ENCODE measurements at places on chromosomes 7 and 10. TPM values are rescaled to one million over a fixed set of nuclear protein-coding genes. Genes with fewer than 3 reads are reported as not detected.

- no peak for DNase-seq
Observed at GRCh38 chr7:158494162-158494586, 93.4 kb downstream of the PTPRN2 start.

DNA sequence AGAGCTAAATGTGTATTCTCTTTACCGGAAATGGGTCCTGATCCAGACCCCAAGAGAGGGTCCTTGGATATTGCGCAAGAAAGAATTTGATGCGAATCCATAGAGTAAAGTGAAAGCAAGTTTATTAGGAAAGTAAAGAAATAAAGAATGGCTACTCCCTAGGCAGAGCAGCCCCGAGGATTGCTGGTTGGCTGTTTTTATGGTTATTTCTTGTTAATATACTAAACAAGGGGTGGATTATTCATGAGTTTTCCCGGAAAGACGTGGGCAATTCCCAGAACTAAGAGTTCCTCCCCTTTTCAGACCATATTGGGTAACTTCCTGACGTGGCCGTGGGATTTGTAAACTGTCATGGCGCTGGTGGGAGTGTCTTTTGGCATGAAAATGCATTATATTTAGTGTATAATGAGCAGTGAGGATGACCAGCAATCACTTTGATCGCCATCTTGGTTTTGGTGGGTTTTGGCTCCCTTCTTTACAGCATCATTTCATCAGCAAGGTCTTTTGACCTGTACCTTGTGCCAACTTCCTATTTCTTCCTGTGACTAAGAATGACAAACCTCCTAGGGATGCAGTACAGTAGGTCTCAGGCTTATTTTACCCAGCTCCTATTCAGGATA is 60.4 kb downstream of the ARL4A start:
- DNase-seq = peak; percentile 34

DNA sequence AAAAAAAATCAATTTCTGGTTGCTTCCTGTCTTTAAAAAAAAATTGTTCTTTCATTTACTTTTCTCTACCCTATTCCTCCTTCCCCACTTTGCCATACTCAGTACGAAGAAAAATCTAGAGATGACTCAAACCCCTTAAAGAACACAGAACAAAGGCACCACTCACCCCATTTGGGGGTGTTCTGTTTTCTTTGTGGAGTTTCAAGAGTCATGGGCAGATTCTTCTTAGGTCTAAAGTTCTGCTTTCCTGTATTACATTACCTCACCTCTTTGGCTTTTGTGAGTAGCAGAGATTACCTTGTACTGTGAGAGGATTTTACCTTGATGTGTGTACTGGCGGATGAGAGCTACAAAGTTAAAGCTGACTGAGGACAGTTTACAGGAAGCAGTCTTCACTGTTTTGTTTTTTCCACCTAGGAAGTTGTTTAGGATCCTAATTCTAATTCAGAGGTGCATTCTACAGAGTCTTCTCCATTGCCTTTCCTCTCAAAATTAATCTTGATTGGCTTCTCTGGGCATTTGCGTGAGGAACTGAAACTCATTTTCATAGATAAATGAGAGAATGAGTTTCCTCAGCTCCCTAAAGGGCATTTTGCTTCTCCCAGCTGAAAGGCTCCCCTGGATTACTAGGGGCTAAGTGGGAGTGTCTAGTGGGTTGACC is 20.7 kb downstream of the AVL9 start:
- no peak for DNase-seq

DNA sequence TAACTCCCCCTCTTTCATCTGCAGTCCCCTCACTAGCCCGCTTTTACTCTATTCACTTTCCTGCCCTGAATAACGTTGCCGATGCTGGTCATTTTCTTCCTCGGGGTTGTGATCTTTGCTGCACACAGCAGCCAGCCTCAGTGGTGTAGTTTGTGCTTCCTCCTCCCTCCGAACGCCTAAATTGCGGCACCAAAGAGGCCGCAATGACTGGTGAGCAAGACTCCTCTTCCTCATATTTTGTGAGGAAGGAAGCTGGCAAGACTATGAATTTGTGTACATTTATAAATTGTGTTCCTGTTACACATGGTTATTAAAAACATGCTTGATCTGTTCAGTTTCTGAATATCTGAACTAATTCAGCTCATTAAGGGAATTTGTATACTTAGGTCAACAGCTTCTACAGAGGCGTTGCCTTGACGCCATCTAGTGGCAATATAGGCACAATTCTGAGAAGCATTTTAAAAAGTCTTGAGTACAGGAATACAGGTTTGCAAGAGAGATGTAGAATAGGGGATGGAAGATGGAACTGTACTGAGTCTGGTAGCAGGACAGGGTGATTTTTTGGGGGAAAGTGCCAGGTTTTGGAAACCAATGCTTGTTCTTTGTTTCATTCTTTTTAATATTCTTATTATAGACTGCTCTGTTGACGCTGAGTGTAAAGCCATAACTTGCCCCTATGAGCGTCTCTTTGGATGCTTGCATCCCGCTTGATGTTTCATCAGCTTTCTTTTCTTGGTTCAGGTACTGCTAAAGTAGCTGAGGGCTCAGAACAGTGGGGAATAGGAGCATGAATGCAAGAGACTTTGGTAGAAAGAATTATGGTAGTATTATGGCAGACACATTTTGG is 4.1 kb upstream of the TAS2R5 start:
- peak; percentile 71 for DNase-seq

DNA sequence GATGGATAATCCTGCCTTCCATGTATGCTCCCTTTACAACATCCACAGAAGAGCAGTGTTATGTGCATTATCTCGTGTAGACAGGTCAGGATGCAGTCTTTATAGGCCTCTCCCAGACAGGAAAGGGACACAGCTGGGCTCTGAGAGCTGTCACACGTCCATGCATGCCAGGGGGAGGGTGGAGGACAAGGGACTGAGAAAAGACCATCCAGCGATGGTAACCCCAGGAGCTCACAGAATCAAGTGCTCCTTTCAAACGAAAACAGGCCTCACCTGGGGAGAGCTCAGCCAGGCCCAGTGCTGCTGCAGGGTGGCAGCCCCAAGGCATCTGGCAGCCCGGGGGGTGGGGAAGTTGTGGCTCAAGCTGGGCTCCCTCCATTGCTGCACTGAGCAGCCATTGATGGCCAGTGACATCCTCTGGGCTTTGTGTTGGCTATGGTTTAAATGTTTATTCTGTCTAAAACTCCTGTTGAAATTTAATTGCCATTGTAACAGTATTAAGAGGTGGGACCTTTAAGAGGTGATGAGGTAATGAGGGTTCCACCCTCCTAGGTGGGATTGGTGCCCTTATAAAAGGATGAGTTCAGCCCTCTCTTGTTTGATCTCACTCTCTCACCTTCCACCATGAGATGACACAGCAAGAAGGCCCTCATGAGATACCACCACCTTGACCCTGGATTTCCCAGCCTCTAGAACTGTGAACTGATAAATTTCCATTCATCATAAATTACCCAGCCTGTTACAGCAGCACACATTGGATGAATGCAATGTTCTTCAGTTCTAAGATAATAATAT is 15.7 kb downstream of the JCAD start:
- DNase-seq = peak; percentile 59

Gene ASB13
- 5.5 TPM for polyA plus RNA-seq
